ENCODE measurements at places on chromosomes 1 and 21. TPM values are rescaled to one million over a fixed set of nuclear protein-coding genes. Genes with fewer than 3 reads are reported as not detected.

C8B gene
- polyA plus RNA-seq, result 0.59 TPM

TLCD4 gene
- 8.3 TPM for polyA plus RNA-seq

CD1C gene
- polyA plus RNA-seq, result 3.1 TPM

S100A9 gene
- 36.6 TPM for polyA plus RNA-seq

TAL1 gene
- 2.3 TPM for polyA plus RNA-seq

BTBD8 gene
- polyA plus RNA-seq, result 4.5 TPM

SUCO gene
- polyA plus RNA-seq, result 47.8 TPM

OR2T4 gene
- not detected for polyA plus RNA-seq

CNKSR1 gene
- 2.7 TPM for polyA plus RNA-seq

LHX8 gene
- 1.7 TPM for polyA plus RNA-seq

TXLNA gene
- polyA plus RNA-seq, result 52.6 TPM

FTCD gene
- polyA plus RNA-seq, result 49.2 TPM

PLA2G2D gene
- polyA plus RNA-seq, result 3.7 TPM

ADORA3 gene
- polyA plus RNA-seq, result 2.5 TPM

CFAP45 gene
- 59.6 TPM for polyA plus RNA-seq

C21orf58 gene
- polyA plus RNA-seq, result 13.6 TPM

BCAR3 gene
- polyA plus RNA-seq, result 23.2 TPM

AJAP1 gene
- polyA plus RNA-seq, result 5.0 TPM

AKT3 gene
- polyA plus RNA-seq, result 32.3 TPM

HPDL gene
- polyA plus RNA-seq, result not detected

HLX gene
- 4.0 TPM for polyA plus RNA-seq

LMNA gene
- 189 TPM for polyA plus RNA-seq

ZBTB37 gene
- polyA plus RNA-seq, result 22.6 TPM

HNRNPCL4 gene
- polyA plus RNA-seq, result not detected

SPRR1B gene
- not detected for polyA plus RNA-seq

LORICRIN gene
- not detected for polyA plus RNA-seq

LPAR3 gene
- polyA plus RNA-seq, result 23.3 TPM

MYOG gene
- polyA plus RNA-seq, result 1.2 TPM

ZNF672 gene
- polyA plus RNA-seq, result 28.4 TPM

RNF2 gene
- 38.6 TPM for polyA plus RNA-seq

C1orf232 gene
- polyA plus RNA-seq, result not detected

GNG4 gene
- polyA plus RNA-seq, result 3.3 TPM

CDC20 gene
- polyA plus RNA-seq, result 135 TPM

LUZP1 gene
- 14.4 TPM for polyA plus RNA-seq

MANEAL gene
- polyA plus RNA-seq, result 6.9 TPM

ATF3 gene
- 9.0 TPM for polyA plus RNA-seq

REN gene
- polyA plus RNA-seq, result 2.2 TPM

OLFML2B gene
- 57.9 TPM for polyA plus RNA-seq

COL24A1 gene
- polyA plus RNA-seq, result 0.75 TPM

AZIN2 gene
- polyA plus RNA-seq, result 56.9 TPM

RCAN3 gene
- polyA plus RNA-seq, result 4.2 TPM

EFNA1 gene
- polyA plus RNA-seq, result 13.0 TPM

TCHHL1 gene
- polyA plus RNA-seq, result not detected

KIAA1614 gene
- polyA plus RNA-seq, result 3.7 TPM

S100A4 gene
- polyA plus RNA-seq, result 146 TPM

ETV3L gene
- polyA plus RNA-seq, result not detected

AMPD1 gene
- 1.5 TPM for polyA plus RNA-seq

FCRL1 gene
- polyA plus RNA-seq, result 0.80 TPM

LCE2B gene
- not detected for polyA plus RNA-seq

ALX3 gene
- 0.49 TPM for polyA plus RNA-seq

CLCA1 gene
- polyA plus RNA-seq, result 0.88 TPM

WDR4 gene
- 14.2 TPM for polyA plus RNA-seq

ZFP69 gene
- polyA plus RNA-seq, result 5.4 TPM

Data from testis (tissue), 5 donors.